ENCODE measurements at places on chromosomes 3 and 15.
A peak's percentile ranks its signal among the peaks of the same experiment; 100 is the strongest.

GRCh38 chr3:177541541-177541940, 344.3 kb upstream of the TBL1XR1 start:
- no peak for DNase-seq

DNA sequence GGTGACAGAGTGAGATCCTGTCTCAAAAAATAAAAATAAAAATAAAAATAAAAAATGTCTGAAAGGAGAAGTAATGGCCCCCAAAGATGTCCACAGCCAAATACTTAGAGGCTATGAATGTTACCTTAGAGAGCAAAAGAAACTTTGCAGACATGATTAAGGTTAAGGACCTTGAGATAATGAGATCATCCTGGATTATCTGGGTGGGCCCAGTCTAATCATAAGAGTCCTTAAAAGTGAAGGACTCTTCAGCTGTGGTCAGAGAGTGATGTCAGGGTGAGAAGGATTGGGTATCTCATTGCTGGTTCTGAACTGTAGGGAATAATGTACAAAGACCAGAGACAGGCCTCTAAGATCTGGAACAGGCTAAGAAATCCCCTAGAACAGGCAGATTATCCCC, 84.9 kb upstream of the POU1F1 start:
- DNase-seq, result peak; percentile 85

- DNase-seq, result no peak
Measured at GRCh38 chr3:105788593-105788992, 80.2 kb downstream of the CBLB start.

DNA sequence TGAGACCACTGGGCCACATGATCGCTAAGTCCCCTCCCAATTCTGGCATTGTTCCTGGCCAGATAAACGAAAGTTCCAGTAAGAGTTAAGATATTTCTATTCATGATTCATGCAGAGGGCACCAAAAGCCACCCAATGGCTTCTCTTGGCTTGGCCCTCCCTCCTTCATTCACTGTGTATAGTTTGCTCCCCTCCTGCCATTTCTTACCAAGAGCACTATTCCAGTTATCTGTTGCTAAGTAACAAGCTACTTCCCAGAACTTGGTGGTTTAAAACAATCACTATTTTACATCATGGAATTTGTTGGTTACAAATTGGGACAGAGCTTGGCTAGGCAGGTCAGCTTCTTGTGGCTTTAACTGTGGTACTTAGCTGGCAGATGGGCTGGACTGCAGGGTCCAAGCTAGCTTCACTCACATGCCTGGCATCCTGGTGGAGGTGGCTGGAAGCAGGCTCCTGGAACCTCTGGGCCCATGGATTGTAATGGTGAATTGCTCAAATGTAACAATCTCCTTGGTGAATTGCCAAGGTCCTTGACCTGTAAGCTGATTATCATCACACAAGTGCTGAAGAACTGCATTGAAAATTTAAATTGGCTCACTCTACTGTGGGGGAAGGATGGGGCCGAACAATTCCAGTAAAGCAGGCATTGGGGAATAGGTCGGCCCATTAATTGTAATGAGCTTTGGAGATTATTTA, 16.6 kb downstream of the EAF1 start:
- DNase-seq, result peak; percentile 67

All from NCI-H524 treated with DMSO at 0.1 percent for 48 hours (cell line).